ENCODE measurements at places on chromosomes 4 and X. TPM values are rescaled to one million over a fixed set of nuclear protein-coding genes. Genes with fewer than 3 reads are reported as not detected.

Gene CHIC2
- total RNA-seq, result 68.0 TPM

Gene C4orf36
- total RNA-seq, result 0.40 TPM

Gene ARHGAP36
- not detected for total RNA-seq

Gene MRPL1
- total RNA-seq, result 28.4 TPM

Gene RBM46
- total RNA-seq, result not detected

Gene NSG1
- 33.4 TPM for total RNA-seq

Gene MGARP
- total RNA-seq, result 57.2 TPM

DNA sequence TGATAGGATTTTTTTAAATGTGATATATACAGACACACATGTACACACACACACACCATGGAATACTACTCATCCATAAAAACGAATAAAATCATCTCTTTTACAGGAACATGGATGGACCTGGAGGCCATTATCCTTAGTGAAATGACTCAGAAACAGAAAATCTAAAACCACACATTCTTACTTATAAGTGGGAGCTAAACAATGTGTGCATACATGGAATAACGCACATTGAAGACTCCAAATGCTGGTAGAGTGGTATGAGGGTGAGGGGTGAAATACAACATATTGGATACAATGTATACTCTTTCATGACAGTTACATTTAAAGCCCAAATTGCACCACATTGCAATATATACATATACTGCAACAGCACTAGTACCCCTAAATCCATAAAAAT lies 120.2 kb upstream of the ADGRL3 start:
- no peak for DNase-seq

- DNase-seq, result no peak
Observed at GRCh38 chr4:128871948-128872347, 62.4 kb downstream of the JADE1 start.

- DNase-seq, result peak; percentile 52
Observed at GRCh38 chr4:53605783-53606182, 14.5 kb upstream of the LNX1 start.

DNA sequence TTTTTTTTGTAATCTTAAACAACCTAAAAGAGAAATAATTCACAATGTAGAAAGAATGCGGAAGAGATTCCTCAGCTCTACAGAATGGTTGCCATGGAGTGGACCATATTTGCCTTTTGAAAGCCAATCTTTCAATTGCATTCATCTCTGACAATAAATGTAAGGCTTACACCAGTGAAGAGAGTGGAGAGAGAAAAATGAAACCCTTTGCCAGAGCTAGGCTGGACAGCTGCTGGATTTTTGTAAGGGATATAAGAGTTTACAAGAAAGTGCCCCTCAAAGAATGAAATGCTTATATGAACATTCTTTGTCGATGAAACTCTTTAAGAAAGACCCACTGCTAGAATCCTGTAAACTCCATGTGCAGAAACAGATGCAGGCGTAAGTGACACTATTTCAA lies 66.0 kb upstream of the FAT1 start:
- no peak for DNase-seq

DNA sequence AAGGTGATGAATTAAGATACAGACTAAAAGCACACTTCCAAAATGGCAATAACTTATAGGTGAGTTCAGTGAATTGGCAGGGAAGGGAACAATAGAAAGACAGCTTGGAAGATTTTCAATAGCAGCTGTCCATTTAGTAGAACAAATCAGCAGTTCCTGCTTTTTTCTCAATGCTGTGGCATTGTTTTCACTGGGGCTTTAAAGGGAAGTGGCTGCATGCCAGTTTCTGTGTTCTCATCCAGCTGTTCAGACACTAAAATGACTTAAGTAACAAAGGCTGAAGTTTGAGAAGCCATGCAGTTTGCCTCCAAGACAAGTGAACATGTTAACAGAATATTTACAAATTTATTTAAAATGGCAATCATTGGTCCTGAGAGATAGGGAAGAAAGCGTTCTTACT lies 291.9 kb downstream of the FAM47A start:
- DNase-seq, result no peak

DNA sequence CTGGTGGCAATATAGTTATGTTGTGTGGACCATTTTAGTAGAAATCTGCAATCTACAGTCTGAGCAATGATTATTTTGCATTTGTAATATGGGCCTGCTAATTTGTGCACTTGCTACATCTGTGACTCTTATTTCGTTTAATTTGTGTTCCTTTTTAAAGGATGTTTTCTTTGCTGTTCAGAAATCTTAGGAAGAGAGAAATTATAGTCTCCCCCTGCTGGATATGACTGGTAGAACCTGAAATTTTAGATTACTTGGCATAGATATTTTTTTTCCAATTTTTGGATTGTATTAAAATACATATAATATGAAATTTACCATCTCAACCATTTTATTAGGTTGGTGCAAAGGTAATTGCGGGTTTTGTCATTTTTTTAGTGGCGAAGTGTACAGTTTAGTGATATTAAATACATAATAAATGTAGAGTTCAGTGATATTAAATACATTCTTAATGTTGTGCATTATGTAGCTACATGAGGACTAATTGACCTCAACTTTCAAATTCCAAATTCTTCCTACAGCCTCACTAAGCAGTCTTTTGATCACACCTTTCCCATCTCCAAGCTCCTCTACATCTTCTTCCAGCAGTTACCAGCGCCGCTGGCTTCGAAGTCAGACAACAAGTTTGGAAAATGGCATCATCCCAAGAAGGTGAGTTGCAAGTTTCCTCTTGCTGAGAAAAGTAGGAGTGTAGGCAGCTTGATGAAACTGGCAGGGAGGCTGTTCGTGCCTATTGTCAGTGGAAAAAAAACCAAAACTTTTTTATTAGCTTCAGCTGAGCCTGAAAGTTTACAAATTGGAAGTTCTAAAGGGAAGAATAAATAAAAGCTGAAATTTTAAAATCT lies 82.2 kb downstream of the FNIP2 start:
- DNase-seq, result no peak

DNA sequence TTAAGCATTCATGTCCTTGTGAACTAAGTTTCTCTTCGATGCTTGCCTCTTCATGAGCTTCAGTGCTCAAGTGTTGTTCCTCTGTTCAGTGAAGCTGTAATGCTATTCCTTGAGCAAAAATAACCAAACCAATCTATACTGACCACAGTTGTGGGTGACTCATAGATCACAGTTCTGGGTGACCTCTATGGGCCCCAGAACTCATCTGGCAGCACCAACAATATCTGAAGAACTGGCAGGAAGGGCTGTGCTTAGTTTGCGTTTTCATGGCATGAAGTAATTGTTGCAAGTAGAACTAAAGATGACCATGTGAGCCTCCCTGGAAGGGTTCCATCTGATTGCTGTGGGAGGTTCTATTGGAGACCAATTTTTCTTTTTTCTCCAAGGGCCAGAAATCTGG lies 106.2 kb downstream of the CCNG2 start:
- DNase-seq, result no peak

GRCh38 chrX:119757646-119757978 lies 776 bp upstream of the SOWAHD start:
- no peak for DNase-seq

DNA sequence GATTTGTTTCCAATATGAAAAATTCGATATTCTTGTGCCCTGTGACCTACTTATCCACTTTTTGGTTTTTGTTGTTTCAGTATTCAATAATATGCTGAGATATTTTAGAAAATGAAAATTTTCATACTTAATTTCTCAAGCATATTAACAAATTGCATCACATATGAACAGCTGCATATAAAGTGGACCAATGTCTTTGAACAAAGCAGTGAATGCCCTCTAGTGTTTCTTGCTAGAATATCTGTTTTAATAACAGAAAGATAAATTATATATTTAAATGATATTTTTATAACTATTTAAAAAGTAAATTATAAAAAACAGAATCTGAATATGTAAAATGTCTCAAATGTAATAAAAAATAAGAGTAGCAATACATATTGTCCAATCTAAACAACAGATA lies 31.7 kb upstream of the INTU start:
- DNase-seq, result no peak

- peak; percentile 54 for DNase-seq
Observed at GRCh38 chr4:128810871-128811570, 1.5 kb downstream of the JADE1 start.

DNA sequence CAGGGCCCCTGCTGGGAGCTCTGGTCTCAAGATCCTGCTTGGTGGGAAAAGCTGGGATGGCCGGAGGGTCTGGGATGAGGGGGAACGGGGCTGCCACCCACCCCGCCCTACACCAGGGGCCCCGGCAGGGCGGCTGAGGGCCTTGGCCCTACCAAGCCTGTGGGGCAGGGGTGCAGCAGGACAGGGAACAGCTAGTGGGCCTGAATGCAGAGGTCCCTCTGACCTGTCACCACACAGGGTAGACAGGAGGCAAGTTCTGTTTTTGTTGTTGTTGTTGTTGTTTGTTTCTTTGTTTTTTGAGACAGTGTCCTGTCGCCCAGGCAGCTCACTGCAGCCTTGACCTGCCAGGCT lies 332 bp upstream of the RENBP start:
- DNase-seq, result no peak

- no peak for DNase-seq
Observed at GRCh38 chrX:150605603-150606002, 37.2 kb downstream of the MTM1 start.

- DNase-seq, result no peak
Observed at GRCh38 chrX:5650904-5651303, 577.8 kb downstream of the NLGN4X start.

GRCh38 chr4:88938138-88938537 lies 118.8 kb downstream of the FAM13A start:
- no peak for DNase-seq

- DNase-seq, result no peak
Observed at GRCh38 chr4:112885897-112886296, 163.6 kb upstream of the ANK2 start.

DNA sequence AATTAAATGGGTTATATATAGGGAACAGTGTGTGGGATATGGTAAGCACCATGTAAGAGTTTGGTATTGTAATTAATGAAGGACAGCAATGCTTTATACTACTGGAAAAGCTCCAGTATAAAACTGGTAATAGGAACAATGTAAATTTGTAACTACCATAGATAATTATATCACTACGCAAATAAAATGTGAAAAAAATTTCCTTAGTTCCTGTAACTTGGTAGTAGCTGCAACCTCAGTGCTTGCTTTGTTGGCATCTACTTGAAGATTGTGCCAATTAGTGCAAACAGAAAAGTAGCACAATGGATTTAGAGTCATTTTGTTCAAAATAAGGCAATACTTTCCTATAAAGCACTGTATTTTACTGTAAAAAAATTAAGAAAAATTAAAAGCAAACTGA lies 34.4 kb upstream of the SH3RF1 start:
- DNase-seq, result no peak

GRCh38 chrX:15564981-15565579 lies 35.7 kb downstream of the ACE2 start:
- DNase-seq, result peak; percentile 87

- no peak for DNase-seq
Observed at GRCh38 chrX:40960041-40960440, 125.2 kb upstream of the USP9X start.

DNA sequence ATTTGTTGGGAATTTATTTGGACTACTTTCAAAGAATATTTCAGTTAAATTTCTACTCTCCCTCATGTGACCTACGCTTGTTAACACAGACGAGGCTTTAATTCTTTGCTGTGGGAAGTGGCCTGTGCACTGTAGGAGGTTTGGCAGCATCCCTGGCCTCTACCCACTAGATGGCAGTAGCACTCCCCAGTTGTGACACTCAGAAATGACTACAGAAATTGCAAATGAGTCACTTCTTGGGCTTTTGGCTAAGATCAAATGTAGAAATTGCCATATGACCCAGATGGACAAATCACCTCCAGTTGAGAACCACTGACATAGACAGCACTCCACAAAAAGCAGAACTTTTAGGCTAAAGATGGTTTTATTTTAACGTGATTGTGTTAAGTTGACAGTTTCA lies 22.1 kb downstream of the PIR start:
- DNase-seq, result no peak

DNA sequence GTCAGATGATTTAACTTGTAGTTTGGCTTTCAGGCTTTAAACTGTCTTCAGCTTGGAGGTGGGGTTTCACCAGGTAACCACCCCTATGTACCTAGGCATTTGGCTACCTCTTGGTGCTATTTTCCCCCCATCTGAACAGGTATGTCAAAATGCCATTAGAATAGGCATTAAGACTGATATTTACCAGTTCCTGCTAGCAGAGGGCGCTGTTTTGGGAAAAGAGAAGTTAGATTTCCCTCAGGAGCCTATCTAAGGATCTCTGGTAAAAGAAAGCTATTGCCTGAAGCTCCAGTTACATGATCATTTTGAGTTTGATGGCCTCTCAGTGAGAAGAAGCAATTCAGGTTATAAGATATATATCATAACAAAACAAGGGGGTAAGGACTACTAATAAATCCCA lies 879.1 kb downstream of the SH3BGRL start:
- no peak for DNase-seq

GRCh38 chr4:1022739-1023066 lies 11.3 kb downstream of the FGFRL1 start:
- no peak for DNase-seq

- DNase-seq, result no peak
Observed at GRCh38 chrX:5057786-5058185, 1170.9 kb downstream of the NLGN4X start.

DNA sequence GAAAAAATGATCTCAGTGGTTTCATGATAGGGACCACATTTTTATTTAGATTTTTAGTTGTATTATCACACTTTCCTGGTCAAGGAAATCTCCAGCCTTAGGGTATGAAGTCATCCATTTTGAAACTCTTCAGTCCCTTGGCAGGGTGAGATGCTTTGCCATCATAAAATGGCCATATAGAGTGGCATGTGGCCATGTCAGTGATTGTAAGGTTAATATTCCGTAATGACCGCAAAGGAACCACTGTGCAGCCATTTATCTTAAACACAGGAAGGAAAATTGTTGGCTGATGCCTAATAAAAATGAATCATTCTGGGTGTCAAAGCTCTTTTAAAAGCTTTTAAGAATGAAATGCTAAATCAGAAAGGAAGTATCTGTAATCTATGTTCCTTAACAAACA lies 35.6 kb downstream of the COMMD8 start:
- no peak for DNase-seq

- DNase-seq, result peak; percentile 44
Observed at GRCh38 chr4:142129473-142129872, 493.1 kb downstream of the IL15 start.

GRCh38 chrX:74383611-74384010 lies 37.7 kb upstream of the SLC16A2 start:
- peak; percentile 5 for DNase-seq

DNA sequence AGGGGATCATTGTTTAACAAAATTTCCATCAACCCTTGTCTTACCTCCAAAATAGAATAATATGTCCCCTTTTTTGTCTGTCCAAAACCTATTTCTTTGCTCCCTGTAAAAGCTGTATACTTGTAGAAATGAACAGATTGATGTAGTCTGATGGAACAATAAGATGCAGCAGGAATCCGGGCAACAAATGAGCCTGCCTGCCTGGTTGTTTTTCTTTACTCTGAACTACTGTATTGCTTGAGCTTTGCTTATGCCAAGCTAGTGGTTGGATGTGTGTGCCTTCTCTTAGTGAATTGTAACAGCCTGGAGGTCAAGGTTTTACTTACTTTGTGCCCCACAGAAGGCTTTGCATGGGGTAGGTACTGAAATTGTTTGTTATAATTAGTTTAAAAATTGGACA lies 116.2 kb upstream of the TLL1 start:
- no peak for DNase-seq
